Panc1 (cell line): ENCODE measurements at places on chromosomes 2 and 18. TPM values are rescaled to one million over a fixed set of nuclear protein-coding genes. Genes with fewer than 3 reads are reported as not detected.

DNA sequence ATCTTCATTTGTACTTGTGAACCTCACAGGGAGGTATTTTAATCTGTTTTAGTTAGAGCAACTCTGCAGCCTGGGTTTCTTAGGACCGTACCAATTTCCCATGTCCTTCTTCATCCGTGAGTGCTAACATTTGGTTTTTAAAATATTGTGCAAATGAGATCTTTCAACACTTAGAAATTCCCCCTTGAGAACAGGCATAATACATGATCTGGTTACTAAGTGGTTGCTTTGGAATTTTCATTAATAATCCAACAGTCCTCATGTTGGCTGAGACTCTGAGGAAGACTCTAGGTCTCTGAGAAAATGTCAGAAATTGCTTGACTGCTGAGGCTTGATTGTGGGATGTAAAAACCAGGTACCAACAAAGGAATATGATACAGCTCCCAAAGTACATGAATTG lies 125.6 kb upstream of the CDCA7 start:
- no peak for DNase-seq

DNA sequence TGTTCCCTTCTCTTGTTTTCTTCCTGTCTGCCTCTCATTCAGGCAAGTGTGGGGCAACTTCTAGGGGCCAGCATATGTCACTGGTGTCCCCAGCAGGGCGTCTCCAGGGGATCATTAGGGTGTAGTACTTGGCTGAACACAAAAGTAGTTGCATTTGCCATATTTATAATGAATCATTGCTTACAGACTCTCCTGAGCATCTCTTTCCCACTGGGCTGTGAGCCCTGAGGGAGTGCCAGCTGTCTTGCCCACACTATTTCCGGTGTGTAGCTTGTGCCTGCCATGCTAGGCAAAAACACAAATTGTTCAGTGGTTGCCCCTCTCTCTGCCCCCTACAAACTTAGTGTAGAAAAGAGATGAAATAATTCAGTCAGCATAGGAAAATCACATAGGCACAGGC lies 40.8 kb upstream of the SCLY start:
- DNase-seq = no peak

GRCh38 chr2:207643892-207644291 lies 18.7 kb upstream of the METTL21A start:
- no peak for DNase-seq

DNA sequence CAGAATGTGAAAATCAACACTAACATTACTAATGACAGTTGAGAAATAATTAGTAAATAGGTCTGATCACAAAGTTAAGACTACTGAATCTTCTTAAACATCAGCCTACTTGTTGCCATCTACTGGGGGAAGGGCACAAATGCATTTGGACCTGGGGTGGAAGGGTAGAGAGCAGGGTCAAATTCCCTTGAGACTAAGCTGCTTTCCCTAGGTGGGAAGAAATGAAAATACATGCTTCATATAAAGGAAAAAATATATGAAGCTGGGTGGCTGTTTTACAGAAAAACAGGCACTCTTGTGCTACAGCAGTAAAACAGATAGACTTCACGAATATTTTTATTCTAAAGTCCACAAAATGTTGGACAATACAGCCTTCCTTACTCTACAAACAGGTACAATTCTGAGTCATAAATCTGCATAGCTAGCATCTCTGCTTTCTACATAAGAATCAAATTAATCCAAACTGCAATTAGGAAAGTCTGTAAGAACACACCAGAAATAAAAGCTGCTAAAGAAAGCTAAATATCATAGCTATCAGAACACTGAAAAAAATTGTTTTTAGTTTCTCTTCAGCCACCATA lies 10.9 kb downstream of the TRIP12 start:
- no peak for DNase-seq

GRCh38 chr2:239793836-239794235 lies 231.3 kb downstream of the NDUFA10 start:
- no peak for DNase-seq

DNA sequence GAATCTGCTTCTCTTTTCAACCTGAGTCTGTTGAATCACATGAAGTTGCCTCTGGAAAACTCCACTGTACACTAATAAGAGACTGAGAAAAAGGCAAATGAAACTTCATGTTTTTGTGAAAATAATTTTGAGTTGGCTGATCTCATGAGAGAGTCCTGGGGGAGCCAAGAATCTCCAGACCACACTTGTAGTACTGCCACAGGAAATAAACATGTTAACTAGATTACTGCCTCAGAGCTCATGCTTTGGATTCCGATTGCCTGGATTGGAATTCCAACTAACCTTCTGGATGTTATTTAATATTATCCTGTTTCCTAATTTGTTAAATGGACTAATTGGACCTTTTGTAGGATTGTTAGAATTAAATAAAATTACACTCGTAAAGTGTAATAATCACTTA lies 25.2 kb downstream of the NUP35 start:
- no peak for DNase-seq

DNA sequence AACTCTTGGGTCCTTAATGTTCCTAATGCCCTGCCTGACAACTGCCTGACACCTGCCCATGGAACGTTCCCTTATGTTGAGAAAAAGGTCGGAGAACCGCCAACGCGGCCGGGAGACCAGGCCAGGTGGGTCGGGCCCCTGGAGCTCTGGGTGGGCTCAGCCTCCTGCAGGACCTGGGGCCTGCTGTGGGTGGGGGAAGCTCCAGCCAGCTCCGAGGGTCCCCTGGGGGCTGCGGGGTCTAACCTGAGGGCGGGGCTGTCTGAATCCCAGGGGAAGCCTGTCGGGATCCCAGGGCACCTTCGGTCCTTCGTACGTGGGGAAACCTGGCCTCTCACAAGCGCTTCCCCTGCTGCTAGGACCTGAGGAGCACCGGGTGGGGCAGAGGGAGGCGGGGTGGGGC lies 296.0 kb downstream of the NDUFA10 start:
- DNase-seq = no peak

GRCh38 chr2:238107525-238108422 lies 7.6 kb downstream of the ESPNL start:
- DNase-seq = no peak

- no peak for DNase-seq
Observed at GRCh38 chr18:27378431-27379095, 193.5 kb upstream of the CHST9 start.

Gene STON1
- total RNA-seq = 0.92 TPM

Gene TEX44
- total RNA-seq = not detected

Gene NEMP2
- total RNA-seq = 12.0 TPM
